Non-pigmented ciliary epithelial cell (primary cell): ENCODE measurements at places on chromosomes 5 and 9.

DNA sequence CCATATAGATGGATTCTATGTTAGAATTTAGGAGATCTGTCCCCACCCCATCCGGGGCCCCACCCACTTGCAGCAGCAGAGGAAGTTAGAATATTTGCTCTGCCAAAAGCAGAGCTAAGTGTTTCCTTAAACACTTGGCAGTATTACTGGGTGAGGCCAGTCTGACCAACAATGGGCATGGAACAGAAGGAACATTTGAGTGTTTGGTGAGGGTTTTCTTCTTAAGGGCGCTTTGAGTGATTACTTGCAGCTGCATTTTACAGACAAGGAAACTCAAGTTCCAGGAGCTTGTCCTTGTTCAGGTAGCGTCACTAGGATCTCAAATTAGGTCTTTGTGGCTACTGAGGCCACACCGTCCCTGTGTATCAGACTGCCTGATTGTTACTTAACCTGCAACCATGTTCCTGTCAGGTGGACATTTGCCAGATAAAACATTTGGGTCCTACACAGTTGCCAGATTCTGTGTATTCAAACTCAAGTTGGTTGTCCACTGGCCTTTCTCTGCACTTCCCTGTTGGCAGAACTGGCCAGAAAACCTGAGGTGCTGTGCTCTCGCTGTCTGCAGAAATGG lies 59.3 kb downstream of the SLC46A2 start:
- DNase-seq: no peak

GRCh38 chr5:148808864-148809642 lies 17.4 kb upstream of the ADRB2 start:
- no peak for DNase-seq

DNA sequence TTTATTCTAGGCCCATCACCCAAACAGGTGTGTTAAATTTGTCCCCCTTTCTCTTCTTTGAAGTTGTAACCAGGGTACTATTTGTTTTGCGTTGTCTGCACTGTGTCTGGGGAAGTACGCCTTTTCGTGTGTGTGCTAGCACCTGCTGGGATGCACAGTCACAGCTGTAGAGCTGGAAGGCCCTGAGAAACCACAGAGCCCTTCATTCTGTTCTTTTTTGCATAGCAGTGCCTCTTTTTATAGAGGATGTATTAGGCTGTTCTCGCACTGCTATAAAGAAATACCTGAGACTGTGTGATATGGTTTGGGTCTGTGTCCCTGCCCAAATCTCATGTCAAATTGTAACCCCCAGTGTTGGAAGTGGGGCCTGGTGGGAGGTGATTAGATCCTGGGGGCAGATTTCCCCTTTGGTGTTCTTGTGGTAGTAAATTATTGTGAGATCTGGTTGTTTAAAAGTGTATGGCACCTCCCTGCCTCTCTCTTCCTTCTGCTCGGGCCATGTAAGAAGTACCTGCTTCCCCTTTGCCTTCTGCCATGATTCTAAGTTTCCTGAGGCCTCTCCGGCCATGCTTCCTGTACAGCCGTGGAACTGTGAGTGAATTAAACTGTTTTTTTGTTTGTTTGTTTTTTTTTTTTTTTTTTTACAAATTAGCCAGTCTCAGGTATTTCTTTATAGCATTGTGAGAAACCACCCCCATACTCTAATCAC lies 14.0 kb downstream of the SEC61B start:
- no peak for DNase-seq

- no peak for DNase-seq
Measured at GRCh38 chr9:81823672-81824554, 104.3 kb upstream of the SPATA31D4 start.

- DNase-seq: no peak
Measured at GRCh38 chr5:50751064-50751657, 84.7 kb downstream of the PARP8 start.

- DNase-seq: no peak
Measured at GRCh38 chr5:15248731-15249130, 251.2 kb upstream of the FBXL7 start.

- DNase-seq: no peak
Measured at GRCh38 chr5:95032801-95033200, 252.1 kb downstream of the MCTP1 start.
